Panc1 (cell line): ENCODE measurements at places on chromosomes 4 and X. TPM values are rescaled to one million over a fixed set of nuclear protein-coding genes. Genes with fewer than 3 reads are reported as not detected.
A peak's percentile ranks its signal among the peaks of the same experiment; 100 is the strongest.

Gene CDKL2
- 5.7 TPM for total RNA-seq

Gene TLR10
- total RNA-seq: 0.05 TPM

Gene FAM184B
- total RNA-seq: 0.03 TPM

DNA sequence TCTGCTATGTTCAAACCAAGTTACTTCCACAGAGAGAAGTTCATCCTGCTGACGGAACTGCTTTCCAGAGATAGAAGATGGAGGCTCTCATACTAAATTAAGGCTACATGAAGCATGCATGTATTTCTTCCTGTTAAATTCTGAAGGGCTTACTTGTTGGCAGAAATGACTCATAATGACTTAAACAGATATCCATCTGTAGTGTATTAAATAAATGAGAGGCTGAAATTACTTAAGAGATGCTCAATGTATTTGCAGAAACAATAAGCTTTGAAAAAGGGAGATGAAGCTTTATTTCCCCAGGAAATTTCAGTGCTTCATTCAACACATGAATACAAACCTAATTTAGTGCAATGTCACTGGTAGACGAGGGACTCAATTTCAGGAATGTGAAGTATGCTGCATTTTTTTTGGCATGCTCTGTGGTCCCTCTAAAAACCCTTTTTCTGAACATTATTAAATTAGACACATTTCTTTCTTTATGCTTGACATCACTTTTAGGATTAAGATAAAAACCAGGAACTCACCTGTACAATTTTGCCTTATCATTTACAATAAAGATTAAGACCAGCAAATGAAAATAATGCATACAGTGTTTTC, 759.1 kb upstream of the POU3F4 start:
- no peak for DNase-seq

DNA sequence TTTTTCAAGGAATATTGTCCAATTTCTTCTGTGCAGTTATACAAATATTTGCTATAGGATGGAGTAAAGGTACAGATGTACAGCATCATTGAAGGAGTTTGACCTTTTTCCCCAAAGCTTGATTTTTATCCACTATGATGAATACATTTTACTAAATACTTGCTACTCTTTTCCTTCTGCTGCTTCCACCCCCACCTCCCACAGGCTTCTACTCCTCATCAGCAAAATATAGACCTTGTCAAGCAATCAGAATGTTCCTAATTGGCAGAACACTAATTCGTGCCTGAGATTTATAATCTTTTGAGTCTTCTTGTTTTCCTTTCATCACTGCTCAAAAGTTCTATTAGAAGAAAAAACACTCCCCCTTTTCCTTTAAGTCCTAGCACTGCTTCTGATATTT, 3.8 kb upstream of the THAP9 start:
- no peak for DNase-seq

DNA sequence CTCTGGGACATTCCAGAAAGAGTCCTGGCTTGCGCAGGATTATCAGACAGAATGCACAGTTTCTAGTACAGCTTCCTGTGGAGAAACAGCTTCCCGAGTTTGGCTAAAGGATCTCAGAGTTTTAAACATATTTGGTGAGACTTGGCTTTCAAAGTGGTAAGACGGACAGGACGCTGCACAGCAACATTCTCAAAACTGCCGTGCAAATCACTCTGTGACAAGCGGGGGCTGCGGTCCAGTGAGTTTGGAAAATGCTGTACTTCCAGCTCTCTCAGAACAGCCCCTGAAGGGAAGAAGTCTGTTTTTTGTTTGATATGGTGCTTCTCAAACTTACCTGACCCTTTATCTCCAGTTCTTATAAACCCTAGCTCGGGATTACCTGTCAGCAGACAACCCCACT, 18.1 kb downstream of the LGI2 start:
- DNase-seq: no peak

DNA sequence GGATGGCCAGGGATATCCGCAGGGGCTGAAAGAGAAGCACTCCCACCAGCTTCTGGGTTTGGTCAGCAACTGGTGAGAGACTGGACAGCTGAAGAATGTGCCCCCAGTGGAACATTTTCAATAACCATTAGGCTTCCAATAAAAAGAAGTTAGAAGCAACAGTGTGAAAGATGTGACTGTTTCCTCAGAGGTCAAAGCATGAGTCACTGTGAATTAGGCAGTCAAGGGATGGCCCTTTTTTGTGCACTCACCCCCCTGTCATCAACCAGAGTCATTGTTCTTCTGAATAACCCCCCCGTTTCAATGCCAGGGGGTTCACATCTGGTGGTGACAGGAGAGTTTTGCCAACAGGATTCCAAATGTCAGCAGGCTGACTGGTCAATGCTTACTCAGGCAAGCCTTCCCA, 74.6 kb upstream of the SH3RF1 start:
- peak; percentile 68 for DNase-seq

DNA sequence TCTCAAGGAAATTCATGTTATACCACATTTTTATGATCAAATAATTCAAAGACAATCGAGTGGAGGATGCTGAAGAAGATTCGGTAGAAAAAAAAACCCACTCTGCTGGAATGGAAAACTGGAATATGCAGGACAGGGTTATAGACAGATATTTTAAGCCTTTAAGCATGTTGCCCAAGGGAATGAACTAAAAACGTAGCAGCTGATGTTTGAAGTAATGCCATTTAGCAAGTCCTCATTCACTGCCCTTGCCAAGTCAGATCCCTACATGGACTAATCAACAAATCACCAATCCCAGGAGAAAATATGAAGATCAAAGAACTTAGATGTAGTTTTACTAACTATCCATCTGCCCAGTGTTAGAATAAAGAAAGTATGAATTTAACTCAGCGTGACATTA, 75.6 kb upstream of the ETNPPL start:
- no peak for DNase-seq

GRCh38 chrX:11611965-11612364, 53.8 kb downstream of the ARHGAP6 start:
- no peak for DNase-seq

DNA sequence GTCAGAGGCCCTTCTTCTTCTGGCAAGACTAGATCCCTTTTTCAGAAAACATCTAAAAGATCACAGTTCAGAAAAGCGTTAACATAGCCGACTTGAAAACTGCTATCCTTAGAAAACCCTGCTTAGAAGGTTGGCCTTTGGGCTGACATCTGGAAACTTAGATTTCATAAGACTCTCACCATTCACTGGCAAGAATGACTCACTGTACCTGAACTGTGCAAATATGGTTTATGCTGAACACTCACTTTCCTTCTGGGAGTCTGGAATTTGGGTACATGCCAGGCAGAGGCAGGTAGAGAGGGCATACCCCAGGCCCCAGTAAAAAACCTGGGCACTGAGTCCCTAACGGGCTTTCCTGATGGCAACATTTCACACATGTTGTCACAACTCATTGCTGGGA, 88.8 kb upstream of the GPC3 start:
- no peak for DNase-seq

DNA sequence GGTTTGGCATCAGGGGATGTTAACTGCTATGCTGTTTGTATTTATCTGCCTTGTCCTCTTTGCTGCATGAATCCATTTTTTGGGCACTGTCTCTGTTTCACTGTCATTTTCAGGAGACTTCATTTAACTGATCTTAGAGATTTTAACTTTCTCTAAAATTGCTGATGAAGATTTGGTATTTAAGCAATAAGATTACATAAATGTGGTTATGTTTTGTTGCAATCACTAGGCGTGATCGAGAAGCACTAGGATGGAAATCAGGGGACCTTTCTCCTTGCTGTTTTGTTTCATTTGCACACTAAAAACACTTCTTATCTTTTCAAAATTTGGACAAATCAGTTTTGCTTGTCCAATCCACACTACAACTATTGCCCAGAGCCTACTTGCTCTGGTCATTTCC, 15.4 kb downstream of the CXCL2 start:
- no peak for DNase-seq

DNA sequence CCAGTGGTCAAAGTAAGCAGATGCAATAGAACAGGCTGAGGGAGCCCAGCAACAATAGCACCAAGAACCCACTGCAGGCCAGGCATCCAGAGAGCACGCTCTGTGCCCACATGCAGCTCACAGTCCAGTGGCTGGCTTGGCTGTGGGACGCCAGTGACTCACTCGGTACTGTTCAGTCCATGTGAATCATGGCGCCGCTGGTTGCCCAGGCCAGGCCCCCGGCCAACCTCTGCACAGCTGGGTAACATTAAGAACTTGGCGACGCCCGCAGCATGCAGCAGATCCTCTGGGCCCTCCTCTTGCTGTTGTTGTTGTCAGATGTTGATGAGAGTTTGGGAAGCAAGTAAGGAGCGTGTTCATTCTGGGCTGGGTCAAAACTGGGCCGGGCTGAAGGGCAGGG, 60.5 kb downstream of the MSX1 start:
- DNase-seq: no peak

GRCh38 chr4:38188136-38188535, 227.9 kb downstream of the PTTG2 start:
- no peak for DNase-seq

DNA sequence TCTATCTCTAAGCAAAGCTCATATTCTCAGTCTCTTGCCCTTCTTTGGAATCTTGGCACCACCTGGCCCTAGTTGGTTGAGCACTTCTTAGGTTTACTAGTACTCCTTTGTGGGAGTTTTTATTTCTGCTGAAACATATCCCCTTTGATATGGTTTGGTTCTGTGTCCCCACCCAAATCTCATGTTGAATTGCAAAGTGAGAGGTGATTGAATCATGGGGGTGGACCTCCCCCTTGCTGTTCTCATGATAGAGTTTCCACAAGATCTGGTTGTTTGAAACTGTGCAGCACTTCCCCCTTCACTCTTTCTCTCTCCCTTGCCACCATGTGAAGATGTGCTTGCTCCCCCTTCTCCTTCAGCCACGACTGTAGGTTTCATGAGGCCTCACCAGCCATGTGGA, 22.2 kb upstream of the SYNPO2 start:
- DNase-seq: no peak

GRCh38 chr4:42736527-42737195, 79.8 kb upstream of the ATP8A1 start:
- no peak for DNase-seq

DNA sequence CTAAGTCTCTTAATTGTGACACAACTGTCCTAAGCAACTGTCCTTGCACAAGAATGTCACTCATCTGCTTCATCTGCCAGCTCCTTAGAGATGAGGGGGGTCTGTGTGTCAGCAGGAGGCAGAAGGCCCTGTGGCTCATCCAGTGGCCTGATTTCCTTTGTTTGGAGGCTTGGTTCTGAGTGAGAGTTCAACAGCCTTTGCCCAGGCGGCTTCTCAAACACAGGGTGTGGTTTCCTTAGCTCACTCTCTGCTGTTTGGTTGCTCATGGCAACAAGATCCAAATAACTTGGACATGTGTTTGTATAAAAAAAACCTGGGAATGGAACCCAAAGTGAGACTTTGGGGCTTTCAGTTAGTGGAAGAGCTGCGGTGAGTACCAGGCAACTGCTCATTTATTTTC, 46.6 kb downstream of the MAP7D3 start:
- no peak for DNase-seq

GRCh38 chr4:112284662-112285411, 867 bp downstream of the TIFA start:
- no peak for DNase-seq

DNA sequence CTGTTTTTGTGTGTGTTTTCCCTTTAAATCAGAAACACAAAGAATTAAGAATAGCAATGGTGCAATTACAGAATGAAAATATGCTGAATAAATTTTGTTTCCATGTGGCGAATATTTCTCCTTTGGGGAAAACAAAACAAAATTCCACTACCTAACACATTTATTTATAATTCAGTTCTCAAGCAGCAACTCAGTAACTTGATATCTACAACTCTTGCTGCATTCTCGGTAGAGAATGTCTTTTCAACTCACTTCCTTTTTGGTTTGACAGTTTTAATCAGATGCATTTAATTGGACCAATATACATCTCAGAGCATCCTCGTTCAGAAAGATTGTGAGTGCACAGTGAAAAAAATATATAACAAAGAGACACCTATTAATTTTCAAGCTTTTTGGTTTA, 30.8 kb downstream of the ZNF827 start:
- DNase-seq: no peak

GRCh38 chr4:56619160-56619559, 61.9 kb downstream of the HOPX start:
- no peak for DNase-seq

DNA sequence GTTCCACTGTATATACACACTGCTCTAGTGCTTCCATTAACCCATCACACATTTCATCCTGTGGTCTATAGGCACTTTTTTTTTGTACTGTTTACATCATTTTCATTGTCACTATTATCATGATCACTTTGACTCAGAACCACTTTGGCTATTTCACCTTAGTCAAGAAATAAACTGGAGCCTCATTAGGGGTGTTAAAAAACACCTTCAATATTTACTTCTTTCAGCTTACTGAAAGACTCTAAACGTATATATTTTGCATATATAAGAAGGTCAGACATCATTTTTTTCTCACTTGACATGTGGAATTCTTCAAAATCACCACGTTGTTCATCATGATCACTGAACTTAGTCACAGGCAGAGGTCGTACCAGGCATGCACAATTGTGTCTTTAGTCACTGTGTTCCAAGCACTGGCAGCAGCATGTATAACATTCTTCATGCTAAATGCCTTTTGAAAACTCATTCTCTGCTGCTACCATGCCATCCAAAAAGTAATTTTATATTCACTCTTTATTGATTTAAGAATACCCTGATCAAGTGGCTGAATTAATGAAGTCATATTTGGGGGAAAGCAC, 229.2 kb upstream of the ARSJ start:
- no peak for DNase-seq

DNA sequence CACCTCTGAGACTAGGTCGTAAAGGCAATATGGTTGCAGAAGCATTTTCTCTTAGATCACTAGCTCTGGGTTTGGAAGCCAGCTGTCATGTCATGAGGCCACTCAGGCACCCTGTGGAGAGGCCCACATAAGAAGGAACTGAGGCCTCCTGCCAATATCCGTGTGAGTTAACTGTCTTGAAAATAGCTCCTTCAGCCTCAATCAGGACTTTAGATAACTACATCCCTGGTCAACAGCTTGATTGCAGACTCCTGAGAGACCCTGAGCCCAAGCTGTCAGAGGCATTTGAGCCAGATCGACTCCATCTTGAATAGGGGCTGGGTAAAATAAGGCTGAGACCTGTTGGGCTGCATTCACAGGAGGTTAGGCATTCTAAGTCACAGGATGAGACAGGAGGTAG, 15.1 kb upstream of the REPS2 start:
- no peak for DNase-seq

- DNase-seq: no peak
Observed at GRCh38 chrX:34655501-34656455, 1.3 kb downstream of the TMEM47 start.

GRCh38 chr4:87257523-87257922, 37.1 kb upstream of the KLHL8 start:
- no peak for DNase-seq

DNA sequence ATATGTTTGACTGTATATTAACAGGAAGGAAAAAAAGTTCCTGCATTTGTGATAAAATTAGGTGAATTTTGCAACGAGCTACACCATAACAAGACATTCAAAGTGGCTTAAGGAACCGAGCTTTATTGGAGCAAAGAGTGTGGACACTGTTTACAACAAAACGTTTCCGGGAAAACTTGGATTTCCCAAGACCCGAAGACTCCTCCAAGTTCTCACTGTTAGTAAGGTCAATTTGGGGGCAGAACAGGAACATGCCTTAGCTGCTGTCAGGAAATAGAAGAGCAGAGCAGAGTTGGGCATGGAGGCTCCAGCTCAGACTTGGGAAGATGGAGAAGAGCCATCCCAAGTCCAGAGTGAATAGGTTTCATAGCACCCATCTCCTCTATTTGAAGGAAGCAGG, 16.5 kb downstream of the ADH6 start:
- DNase-seq: no peak

GRCh38 chrX:122868631-122869030, 315.4 kb upstream of the GRIA3 start:
- no peak for DNase-seq
